ENCODE measurements at places on chromosomes 4 and X.

DNA sequence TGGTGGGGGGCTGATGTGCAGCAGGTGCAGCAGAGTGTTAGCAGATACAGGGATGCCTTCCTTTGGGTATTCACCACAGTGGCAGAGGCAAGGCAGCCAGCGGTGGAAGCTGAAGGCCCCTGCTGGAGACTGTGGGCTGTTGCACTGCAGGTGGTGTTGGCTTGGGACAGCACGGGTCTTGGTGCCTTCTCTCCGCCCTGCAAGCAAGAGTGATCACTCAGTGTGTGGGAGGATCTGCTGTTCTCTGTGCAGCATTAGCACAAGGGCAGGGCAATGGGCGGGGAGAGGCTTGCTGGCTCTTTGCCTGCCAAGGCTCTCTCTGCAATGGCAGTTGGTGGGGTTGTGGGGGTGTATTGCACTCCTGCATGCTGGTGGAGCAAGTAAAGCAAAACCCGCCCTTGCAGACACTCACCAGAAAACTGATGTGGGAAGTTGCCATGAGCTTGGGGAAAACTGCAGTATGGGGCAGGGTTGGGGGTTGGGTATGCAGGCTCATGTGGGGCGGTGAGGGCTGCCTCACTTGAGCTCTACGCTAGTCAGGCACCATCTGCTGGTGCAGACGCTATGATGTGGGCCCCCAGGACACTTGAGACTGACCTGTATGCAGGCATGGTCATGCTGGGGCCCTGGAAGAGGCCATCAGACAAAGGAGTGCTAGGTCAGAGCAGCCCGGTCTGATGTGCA is 820.8 kb upstream of the GRIA3 start:
- peak; percentile 21 for DNase-seq

- DNase-seq = no peak
Observed at GRCh38 chr4:157983300-157983699, 189.5 kb downstream of the GASK1B start.

DNA sequence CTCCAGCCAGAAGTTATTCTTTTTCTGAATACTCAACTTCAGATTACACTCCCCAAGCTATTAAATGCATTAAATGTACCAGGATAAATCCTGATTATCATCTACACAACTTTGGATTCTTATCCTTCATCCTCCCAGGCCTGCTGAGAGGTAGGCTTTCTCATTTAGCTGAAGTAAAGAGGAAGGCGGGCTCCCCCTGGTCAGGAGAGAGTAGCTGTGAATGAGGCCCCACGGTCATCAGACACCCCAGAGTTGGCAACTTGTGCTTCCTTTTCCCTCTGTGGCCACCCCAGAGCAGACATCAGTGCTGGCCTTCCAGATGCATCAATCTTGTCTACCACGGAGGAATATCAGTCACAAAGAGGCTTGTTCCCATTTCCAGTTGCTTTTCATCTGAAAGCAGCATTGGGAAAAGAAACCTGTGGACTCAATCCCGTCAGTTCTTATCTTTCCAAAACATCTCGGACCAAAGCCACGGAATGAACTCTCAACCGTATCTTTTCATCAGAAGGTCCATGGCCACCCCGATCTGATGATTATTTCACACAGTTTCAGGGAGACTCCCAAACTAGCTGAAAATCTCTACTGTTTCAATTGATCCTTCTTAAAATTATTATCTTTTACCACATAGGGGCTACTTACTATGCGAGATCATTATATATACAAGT is 79.2 kb downstream of the FBXO8 start:
- DNase-seq = no peak

DNA sequence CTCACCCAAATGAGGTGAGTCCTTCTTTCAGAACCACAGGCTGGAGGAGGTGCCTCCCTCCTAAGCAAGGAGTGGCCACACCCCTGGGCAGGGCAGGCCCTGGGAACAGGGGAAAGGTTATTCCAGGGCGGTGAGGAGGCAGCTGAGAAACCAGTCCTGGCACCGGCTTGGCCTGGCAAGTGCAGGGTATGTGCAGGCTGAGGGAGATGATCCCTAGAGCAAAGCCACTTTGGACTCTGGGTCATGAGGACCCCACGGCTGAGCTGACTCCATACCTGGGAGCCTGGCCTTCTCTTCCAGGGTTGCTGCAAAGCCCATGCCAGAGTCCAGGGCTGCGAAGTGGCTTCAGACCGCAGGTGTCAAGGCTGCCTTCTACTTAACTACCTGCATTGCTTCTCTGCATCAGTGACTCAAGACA is 49.5 kb upstream of the HELT start:
- DNase-seq = no peak

- no peak for DNase-seq
Observed at GRCh38 chrX:150765782-150766350, 72.7 kb downstream of the MTMR1 start.

GRCh38 chr4:162683659-162684370 is 482.9 kb downstream of the NAF1 start:
- no peak for DNase-seq

- DNase-seq = no peak
Observed at GRCh38 chr4:88514557-88515511, 8.7 kb downstream of the PYURF start.

- DNase-seq = no peak
Observed at GRCh38 chr4:89336818-89337420, 29.3 kb upstream of the GPRIN3 start.

GRCh38 chr4:32106767-32107166 is 1386.6 kb downstream of the PCDH7 start:
- no peak for DNase-seq

GRCh38 chr4:69750346-69750745 is 10.1 kb downstream of the SULT1B1 start:
- DNase-seq = no peak

DNA sequence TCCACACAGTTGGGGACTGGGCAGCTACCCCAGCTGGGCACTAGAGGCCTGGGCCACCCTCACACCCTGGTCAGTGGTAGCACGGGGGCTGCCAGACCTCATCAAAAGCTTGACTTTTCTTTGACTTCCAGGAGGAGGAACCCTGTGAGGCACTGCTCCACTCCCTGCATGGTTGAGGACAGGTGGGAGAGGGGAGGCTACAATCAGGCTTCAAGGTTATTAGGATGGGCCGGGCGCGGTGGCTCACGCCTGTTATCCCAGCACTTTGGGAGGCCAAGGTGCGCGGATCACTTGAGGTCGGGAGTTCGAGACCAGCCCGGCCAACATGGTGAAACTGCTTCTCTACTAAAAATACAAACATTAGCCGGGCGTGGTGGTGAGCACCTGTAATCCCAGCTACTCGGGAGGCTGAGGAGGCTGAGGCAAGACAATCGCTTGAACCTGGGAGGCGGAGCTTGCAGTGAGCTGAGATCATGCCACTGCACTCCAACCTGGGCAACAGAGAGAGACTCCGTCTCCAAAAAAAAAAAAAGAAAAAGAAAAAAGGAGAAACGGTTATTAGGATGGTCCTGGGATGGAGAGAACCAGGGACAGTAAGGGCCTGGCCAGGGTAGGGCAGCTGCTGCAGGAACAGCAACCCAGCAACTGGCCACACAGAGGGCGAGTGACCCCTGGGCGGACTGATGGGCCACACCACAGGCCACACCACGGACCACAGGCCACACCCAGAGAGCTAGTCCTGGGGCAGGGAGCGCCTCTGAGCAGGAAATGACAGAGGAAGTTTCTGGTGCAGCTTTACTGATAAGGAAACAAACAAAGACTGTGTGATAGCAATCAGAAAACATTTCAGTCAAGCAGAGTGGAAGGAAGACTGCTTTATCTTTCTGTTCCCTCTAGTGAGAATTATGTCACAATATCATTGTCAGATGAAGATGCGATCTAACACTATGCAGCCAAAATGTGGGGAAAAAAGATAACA is 20.5 kb upstream of the OPN1LW start:
- no peak for DNase-seq

GRCh38 chrX:106436691-106437090 is 175.1 kb upstream of the RADX start:
- DNase-seq = no peak

DNA sequence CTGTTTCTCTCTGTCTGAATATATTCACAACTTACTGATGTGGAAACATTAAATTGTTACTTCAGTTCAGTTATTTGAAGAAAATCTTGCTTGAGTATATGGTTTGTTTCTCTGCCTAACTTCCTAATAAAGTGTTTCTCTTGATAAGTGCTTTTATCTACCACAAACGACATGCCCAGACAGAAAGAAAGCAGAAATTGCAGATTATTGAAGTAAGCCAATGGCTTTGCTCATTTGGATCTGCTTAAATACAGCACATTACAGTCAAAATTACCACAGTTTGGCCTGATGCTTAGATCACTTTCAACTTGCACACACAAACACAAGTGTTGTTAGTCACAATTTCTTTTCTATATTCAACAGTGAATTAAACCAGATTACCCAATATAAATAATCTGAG is 68.0 kb downstream of the ATOH1 start:
- no peak for DNase-seq

GRCh38 chrX:56268888-56269287 is 36.7 kb downstream of the KLF8 start:
- no peak for DNase-seq

- DNase-seq = no peak
Observed at GRCh38 chr4:998096-998691, 5.0 kb upstream of the SLC26A1 start.

DNA sequence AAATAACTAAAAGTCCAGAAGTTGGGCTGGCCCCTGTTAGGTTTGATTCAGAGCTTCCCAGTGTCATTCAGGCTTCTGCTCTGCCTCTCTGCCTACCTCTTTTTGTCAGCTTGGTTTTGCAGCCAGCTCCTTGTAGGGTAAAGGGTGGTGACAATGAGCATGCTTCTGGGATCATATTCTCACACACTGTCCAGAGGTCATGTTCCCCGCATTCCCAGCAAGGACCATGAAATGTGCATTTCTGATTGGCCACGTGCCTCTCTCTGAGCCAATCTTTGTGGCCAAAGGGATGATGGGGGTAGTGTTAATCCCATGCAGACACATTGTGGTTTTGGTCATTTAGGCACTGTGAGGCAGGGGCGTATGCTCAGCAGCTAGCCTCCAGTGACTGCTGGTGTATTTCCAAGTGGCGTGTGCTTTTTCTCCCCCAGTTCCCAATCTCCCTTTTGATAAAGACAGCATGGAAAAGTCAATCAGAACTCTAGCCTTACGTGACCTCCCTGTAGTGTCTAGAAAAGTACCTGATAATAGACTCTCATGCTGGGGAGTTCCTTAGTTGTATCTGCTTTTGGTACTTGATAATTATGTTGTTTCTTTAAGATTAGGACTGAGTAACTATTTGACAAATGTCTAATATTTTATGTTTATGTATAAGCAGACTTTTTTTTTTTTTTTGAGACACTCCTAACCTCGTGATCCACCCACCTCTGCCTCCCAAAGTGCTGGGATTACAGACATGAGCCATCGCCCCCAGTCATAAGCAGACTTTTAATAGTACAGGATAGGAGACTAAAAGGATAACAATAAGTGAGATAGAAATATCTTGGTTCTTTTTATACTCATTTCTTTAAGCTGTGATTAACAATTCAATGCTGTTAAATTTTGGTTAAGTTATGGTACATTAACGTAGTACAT is 57.8 kb downstream of the KIAA0232 start:
- peak; percentile 15 for DNase-seq

DNA sequence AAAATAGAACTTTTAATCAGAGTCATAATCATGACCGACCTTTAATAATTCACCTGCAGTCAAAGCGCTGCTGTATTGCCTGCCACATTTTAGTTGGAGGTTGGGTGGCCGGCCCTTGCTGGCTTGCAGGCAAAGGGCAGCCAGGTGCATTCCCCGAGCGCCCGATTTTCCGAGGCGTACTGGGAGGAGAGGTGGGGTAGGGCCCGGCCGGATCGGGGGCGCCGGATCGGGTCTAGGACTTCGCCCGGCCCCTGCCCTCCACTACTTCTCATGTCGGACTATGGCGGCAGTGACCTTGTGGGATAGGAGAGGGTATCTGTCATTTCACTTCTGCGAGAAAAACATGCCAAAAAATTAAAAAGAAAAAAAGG is 2.5 kb upstream of the RS1 start:
- peak; percentile 17 for DNase-seq

- DNase-seq = no peak
Observed at GRCh38 chrX:124282580-124282979, 49.9 kb upstream of the TEX13D start.

DNA sequence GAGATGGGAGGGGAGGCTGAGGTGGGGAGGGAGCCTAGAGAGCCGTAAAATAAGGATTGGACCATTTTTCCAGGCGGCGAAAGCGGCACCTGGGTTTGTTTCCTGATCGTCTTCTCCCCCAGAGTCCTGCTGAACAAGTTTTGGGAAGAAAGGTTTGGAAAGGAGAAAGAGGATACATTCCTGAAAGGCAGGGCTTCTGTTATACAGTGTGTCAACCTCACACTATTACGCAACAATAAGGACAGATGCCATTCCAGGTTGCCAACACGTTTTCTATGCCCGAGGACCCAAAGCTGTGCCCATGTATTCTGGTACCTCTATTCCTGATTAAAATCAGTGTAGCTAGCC is 658 bp downstream of the SCOC start:
- DNase-seq = no peak

DNA sequence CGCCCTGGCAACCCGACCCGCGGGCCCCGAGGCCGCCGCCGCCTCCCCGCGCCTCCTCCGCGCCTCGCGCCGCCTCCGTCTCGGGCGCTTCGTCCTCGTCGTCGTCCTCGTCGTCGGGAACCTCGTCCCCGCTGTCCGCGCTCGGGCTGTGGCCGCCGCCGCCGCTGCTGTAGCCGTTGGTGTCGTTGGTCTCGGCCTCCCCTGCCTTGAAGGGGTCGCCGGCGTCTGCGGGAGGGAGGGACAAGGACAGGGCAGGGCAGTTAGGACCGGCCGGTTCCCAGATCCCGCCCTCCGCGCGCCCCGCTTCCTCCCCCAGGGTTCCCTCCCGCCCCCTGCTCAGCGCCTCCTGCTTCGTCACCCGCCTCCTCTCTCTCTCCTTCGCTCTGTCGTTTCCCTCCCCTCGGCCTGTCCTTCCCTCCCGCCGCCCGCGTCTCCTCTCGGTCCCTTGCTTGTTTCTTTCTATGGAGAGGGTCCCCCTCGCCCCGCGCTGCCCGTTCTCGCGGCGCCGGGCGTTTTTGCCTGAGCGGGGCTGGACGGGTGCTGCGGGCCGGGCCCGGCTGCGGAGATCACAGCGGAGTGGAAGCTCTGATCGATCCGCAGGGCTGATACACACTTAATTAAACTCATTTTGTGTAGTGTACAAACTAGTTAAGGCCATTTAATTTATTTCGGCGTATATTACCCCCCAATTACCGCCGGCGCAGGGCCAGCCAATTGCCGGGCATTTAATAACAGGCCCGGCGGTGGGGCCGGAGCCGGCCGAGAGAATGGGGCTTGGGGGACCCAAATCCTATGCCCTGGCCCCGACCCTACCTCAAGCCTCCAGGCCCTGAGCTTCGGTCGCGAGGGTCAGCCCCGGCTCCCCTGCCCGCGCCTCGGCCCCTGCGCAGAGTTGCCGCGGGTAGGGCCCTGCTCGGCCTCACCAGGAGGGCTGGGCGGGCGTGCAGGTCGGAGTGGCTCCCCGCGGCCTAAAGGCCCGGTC is 2.4 kb downstream of the NKX1-1 start:
- DNase-seq = no peak

- DNase-seq = no peak
Observed at GRCh38 chrX:8288590-8288989, 117.5 kb upstream of the VCX2 start.

DNA sequence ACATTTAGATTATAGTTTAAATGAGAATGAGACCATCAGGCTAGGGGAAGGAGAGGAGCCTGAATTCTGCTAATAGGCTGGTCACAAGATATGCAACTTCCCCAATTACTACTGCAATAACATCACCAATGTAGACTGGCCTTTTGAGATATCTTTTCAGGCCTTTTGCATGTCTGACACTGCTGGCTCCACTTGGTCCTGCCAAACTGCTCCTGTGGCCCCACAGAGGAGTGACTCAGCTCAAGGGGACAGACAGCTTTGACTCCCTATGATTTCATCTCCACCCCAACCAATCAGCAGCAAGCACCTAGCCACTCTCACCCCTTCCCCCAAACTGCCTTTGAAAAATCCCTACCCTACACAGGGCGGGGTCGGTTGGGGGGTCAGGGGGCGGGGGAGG is 22.8 kb downstream of the GPRIN3 start:
- DNase-seq = no peak
